ENCODE measurements at places on chromosomes 3 and 15.

DNA sequence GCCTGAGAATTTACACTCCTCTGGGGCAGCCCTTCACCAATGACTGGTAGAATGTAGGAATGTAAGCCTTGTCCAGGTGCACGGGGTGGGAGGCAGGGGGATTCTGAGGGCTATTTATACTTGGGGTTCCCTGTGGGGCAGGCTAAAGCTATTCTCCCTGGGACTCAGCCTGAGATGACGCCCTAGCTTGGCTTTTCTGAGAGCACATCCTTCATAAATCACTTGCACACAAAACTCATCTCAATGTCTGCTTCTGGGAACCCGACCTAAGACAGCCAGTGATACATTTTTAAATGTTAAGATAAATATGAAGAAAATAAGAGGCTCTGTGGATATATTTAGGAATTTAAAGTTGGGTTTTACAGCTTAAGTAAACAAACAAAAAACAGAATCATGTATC, 16.6 kb downstream of the TMEM158 start:
- no peak for DNase-seq

DNA sequence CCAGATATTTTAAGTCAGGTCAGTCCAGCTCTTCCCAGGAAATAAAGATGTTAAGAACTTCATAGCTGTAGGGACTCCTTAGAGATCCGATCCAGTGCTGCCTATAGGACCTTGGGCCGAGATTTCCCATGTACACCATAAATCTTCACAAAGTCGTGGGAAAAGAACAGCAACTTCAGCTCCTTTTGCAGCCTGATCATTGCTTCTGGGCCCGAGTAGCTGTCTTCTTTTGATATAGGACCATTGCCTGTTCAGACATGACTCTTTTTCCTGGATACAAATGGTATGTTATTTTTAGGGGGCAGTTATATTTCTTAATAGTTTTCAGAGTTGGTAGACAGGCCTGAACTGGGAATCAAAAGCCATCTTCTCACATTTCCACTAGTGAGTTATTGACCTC, 20.5 kb downstream of the IL1RAP start:
- DNase-seq: no peak

DNA sequence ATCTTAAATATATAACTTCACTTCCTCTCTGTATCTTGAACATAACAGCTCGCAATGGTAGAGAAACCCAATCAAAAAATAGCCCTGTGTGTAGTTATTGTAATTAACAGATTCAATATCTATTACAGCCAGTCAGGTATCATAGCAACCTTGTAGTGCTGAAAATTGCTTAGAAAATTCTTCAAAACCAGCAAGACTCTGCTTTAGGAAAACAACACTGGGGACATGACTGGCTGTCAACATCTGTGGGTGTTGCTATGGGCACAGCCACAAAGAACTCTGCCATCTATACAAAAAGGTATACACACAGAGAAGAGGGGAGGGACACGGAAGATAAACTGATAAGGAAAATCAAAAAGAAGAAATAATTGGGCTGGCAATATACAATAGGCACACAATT, 101.2 kb downstream of the WDR72 start:
- no peak for DNase-seq

- DNase-seq: peak; percentile 96
Measured at GRCh38 chr3:25468866-25469319, 40.8 kb downstream of the RARB start.

- no peak for DNase-seq
Measured at GRCh38 chr15:90585863-90586262, 56.1 kb downstream of the CRTC3 start.

DNA sequence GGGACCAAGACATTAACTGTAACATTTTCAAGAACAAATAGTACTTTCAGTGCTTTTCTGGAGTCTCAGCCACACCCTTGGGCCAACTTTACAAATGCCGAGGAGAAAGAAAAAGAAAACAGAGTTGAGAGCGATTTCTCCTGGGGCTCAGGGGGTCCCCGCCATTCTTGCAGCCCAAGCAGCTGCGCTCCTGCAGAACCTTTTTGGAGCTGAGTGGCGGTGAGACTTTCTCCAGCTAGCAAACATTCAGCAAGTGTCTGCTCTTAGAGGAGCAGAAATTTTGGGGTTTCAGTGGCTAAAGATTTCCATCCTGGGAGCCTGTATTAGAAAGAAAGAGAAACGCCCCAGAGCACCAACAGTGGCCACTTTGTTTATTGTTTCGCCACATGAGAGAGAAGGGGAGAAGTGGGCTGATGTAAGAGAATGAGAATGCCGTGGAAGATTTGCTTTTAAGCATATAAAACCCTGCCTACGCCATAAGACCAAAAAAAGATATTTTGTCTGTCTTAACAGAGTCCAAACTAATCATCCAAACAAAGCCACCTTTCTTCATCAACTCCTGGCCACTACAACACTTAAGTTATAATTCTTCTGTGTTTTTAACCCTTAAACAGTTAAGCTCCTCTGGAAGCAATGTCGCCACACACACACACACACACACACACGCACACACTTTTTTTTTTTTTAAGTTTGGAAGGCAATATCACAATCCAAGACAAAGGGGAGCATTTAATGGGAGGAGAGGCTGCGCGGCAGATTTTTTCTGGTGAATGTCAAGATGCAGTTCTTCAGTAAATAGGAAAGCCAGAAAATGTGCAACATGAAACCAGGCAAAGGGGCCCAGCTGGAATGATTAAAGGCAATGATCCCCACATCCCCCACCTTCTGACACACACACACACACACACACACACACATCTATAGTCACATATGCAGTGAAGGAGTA, 19.2 kb downstream of the EID1 start:
- DNase-seq: no peak

GRCh38 chr3:115194476-115194875, 47.4 kb upstream of the ZBTB20 start:
- peak; percentile 6 for DNase-seq

GRCh38 chr3:188659449-188660090, 505.6 kb downstream of the LPP start:
- no peak for DNase-seq

GRCh38 chr3:29696311-29696710, 415.4 kb downstream of the RBMS3 start:
- DNase-seq: no peak

GRCh38 chr3:143951351-143951971, 20.2 kb upstream of the DIPK2A start:
- no peak for DNase-seq

DNA sequence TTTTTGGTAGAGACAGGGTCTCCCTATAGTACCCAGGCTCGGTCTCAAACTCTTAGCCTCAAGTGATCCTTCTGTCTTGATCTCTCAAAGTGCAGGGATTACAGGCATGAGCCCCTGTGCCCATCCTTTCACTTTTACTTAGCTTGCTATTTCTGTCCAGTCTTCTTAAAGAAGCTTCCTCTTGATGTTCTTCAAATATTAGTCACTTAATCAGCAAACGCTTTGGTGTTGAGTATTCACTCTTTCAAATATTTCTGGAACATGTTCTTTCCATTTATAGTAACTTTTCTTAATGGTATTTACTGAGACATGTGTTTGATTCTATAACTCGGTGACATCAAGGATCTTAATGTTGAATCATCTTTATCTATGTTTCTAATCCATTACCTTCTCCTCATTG, 122.1 kb downstream of the CNTN6 start:
- DNase-seq: no peak

GRCh38 chr3:75192146-75192616, 471.9 kb upstream of the FRG2C start:
- peak; percentile 0 for DNase-seq

GRCh38 chr3:163563485-163563884, 1514.8 kb downstream of the SI start:
- no peak for DNase-seq

Data from BJ (cell line).